ENCODE measurements at places on chromosomes 16 and 17. TPM values are rescaled to one million over a fixed set of nuclear protein-coding genes. Genes with fewer than 3 reads are reported as not detected.

DNA sequence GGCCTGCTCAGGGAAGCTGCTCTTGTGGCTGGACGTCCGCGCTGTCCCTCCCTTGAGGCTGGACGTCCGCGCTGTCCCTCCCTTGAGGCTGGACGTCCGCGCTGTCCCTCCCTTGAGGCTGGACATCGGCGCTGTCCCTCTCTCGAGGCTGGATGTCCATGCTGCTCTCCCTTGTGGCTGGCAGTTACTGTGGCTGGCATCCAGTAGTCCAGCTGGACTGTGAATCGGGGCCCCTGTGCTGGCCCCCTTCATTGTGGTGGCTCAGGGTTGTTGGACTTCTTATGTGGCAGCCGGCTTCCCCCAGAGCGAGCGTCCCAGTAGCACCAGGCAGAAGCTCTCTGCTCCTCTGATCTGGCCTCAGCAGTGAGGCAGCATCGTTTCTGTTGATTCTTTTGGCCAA is 141.5 kb downstream of the IRF8 start:
- no peak for DNase-seq

OSGIN1 gene
- polyA plus RNA-seq = 0.41 TPM

TAF15 gene
- polyA plus RNA-seq = 223 TPM

DNA sequence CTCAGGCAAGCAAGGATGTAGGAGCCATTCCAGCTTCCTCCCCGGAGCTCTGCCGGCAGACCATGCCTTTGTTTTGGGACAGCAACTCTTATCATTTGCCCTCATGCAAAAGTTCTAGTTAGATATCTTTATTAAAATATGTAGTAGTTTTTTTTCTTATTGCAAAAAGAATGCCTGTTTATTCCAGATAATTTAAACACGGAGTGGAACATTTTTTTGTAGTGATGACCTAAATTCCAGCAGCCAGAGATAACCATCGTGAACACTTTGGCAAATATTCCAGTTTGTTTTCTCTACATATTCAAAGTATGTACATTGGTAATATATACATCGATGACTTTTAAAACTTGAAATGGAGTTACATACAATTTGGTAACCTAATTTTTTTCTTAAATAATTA is 54.8 kb downstream of the CRISPLD2 start:
- DNase-seq = no peak

KRTAP4-1 gene
- not detected for polyA plus RNA-seq

Measured in left renal cortex interstitium (tissue), 4 donors.